Lower lobe of right lung (tissue), 2 donors: ENCODE measurements at places on chromosomes 7 and 10.

DNA sequence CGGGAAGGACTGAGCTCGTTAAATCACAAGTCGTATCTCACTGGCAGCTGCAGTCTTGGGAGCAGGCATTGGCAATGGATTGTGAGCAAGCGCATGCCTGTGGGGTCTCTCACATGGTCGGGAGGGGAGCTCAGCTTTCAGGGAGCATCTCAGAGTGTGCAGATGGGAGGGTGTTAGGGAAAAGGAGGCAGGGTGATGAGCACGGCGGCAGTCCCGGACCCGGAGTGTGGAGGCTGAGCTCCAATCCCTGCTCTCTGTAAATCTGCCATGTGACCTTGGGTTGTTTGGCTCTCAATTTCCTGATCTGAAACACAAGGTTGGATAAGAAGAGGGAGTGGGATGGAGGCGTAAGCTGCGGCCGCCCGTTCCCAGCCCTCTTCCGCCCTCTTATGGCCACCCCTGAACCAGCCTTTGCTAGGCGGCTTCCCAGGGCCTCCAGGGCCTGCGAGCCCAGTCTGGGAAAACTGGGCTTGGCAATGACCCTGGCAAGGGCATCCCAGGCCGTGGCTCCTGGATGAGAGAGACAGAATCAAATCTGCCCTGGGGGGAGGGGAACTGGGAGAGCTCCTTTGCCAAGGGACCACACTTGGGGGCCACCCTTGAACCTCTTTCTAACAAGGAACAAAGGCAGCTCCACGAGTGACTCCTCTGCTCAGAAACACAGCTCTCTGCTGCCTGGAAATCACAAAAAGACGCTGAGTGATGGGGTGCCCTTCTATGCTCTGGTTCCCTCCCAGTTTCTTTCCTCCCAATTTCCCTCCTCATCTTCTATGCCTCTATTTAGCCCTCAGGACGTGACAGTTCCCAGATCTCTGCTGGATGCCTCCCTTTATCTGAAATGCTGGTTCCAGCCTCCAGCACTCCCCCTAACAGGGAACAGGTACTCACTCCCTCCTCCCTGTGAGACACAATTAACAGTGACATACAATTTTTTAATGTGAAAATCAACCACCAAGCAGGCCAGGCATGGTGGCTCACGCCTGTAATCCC lies 41.7 kb upstream of the LOXL4 start:
- peak; percentile 71 for DNase-seq

DNA sequence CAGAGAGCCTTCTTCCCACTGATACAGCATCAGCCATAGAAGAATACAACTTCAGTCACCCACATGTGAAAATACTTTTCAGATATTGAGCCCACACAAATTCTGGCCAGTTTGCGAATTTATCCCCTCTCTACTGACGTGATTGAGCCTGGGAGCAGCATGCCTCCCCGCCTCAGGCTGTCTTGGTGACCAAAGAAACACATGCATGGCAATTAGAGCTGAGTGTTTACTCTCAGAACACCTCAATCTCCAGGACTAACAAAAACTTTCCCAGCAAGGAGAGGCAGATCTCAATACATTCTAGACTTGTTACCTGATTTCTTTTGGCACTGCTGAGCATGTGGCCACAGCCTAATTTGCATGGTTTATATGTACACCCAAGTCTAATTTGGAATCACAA lies 122.5 kb downstream of the TMEM26 start:
- no peak for DNase-seq

GRCh38 chr7:144483189-144483588 lies 79.7 kb upstream of the NOBOX start:
- DNase-seq: no peak

DNA sequence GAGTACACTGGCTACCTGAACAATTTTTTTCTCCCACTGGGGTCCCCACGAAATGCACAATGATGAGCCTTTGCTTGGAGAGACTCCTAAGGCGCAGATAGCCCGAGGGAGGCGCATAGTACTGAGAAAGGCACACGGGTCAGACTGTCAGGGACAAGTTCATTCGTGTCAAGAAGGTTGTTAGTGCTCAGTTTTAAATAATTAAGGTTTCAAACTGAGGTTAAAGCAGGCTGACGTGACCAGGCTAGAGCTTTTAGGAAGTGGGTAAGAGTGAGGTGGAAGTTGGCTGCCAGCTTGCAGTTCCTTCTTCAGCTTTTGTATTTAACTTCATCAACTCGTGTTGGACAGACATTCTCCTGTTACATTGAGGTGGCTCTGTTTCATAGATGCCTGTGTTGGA lies 31.6 kb downstream of the RBM33 start:
- no peak for DNase-seq

GRCh38 chr10:70981171-70981836 lies 92.9 kb upstream of the PCBD1 start:
- DNase-seq: no peak

DNA sequence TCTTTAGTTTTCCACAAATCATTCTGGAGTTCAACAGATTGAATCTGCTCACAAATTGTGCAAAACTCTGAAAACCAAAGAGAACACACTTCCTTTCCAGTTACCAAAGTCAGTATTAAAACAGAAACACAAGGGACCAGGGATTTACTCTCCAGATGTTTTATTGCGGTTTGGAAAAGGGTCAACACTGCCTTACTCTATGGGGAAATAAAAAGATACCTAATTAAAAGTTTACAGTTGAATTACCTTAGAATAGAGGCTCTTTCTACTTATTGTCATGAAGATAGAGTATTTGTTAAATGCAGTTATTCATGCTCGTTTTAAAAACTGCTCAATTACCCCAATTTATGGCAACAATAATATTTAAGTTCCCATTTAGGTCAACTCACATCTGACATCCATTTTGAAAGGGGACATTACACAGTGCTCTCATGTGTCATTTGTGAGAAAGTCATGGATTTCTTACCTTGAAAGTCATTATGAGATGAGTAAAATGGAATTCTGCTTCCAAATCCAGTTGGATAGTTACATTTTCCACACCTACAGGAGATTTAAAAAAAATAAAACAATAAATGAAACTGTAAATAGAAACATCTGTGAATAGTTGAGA lies 8.4 kb downstream of the LAMB1 start:
- no peak for DNase-seq
